Stimulated activated CD4-positive, alpha-beta T cell treated with anti-CD3 and anti-CD28 coated beads, Interleukin-15, amount 100 ng/mL, for 1 hour (primary cell): ENCODE measurements at places on chromosomes 1 and 21.

DNA sequence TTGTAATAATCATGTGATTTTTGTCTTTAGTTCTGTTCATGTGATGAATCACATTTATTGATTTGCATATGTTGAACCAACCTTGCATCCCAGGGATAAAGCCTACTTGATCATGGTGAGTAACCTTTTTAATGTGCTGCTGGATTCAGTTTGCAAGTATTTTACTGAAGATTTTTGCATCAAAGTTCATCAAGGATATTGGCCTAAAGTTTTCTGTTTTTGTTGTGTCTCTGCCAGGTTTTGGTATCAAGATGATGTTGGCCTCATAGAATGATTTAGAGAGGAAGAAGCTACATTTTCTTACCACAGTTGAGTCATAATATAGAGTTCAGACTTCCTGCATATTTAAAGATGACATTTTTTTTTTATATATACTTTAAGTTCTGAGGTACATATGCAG lies 455.9 kb downstream of the PLPP3 start:
- no peak for DNase-seq

GRCh38 chr1:186595969-186596368 lies 84.3 kb downstream of the PTGS2 start:
- no peak for DNase-seq

- DNase-seq: no peak
Measured at GRCh38 chr1:116760996-116761665, 6.9 kb downstream of the CD2 start.

- DNase-seq: no peak
Measured at GRCh38 chr1:70581661-70582060, 170.6 kb downstream of the CTH start.

DNA sequence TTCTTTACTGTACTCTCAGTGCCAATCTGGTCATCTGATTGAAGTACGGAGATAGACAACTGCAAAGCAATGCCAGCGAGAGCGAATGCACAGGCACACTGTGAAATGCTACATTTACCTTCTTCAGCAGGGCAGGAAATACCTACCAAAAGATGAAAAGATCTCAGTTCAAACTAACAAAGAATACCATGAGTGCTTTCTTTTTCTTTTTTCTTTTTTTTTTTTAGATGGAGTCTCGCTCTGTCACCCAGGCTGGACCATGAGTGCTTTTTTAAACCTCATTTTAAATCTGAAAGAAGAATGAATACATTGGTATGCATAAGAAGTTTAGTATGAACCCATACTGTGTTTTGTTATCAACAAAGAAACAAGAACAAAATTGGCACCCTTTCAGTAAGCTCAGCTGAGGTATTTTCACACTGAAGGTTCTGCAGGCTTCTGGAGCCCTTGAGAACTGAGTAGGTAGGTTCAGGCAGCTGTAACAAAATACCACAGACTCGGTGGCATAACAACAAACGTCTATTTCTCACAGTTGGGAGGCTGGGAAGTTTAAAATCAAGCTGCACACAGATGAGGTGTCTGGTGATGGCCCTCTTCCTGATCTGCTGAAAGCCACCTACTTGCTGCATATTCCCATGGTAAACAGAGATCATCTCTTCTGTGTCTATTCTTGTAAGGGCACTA lies 1.7 kb upstream of the CHI3L2 start:
- no peak for DNase-seq

DNA sequence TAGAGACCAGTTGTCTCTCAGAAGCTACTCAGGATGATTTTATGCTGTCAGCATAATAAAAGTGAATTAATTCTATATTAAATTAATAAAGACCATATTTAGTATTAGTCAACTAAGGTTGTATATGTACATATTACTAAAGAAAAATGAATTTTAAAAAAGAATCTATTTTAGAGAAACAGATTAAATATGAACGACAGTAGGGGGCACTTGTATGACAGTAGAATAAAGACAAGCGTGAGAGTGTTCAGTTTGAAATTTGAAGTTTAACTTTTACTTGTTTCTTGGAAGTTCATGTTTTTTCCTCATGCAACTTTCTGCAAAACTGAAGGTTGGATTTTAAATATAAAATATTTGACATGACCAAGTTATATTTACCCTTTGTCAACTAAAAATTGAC lies 67.9 kb upstream of the MACF1 start:
- no peak for DNase-seq

GRCh38 chr1:41559331-41559730 lies 74.8 kb upstream of the EDN2 start:
- no peak for DNase-seq

GRCh38 chr21:26593800-26594199 lies 20.7 kb upstream of the CYYR1 start:
- no peak for DNase-seq

DNA sequence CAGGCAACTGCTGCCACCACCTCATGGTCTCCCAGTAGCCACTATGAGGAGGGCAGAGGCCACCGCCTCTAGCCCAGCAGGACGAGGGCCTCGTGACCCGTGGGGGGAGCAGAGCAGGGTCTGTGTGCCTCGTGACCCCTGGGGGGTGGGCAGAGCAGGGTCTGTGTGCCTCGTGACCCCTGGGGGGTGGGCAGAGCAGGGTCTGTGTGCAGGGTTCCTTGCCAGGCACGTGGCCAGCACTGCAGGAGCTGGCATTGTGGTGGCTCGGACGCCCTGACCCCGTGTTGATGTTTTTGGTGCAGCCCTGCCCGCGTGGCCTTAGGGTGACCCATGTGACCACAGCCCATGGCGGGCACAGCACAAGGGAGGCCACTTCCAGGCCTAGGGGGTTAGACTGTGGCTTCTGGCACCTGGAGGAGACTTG lies 52.8 kb downstream of the SLX9 start:
- no peak for DNase-seq

- no peak for DNase-seq
Measured at GRCh38 chr1:158563853-158564252, 6.5 kb downstream of the OR6P1 start.

DNA sequence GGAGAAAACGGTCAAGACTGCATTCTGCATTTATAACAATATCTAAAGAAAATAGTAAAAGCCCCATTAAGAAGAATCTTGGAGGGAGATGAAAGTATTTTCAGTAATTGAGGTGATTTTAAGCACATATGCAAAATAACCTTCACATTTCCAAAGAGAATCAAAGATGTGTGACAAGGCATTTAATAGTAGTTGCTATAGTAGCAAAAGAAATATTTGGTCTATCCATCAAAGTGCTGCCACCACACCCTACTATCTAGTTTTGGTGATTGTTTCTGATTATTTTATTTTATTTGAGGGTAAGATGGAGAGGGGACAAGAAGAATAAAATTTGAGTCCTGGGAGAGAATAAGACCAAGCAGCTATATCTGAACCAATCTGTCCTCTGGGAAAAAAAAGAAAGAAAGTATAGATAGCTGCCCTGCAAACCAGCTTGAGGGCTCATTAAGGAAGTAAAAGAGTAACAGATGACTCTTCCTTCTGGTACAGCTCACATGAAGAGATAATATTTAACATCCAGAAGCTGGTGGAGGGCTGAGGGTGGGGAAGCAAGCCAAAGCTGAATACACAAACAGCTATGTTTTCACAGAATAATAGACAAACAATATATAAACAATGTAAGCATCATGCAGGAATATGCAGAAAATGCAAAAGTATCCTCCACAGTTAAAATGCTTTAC lies 47.2 kb upstream of the RASAL2 start:
- no peak for DNase-seq

GRCh38 chr1:17624611-17625233 lies 85.2 kb downstream of the ARHGEF10L start:
- no peak for DNase-seq

DNA sequence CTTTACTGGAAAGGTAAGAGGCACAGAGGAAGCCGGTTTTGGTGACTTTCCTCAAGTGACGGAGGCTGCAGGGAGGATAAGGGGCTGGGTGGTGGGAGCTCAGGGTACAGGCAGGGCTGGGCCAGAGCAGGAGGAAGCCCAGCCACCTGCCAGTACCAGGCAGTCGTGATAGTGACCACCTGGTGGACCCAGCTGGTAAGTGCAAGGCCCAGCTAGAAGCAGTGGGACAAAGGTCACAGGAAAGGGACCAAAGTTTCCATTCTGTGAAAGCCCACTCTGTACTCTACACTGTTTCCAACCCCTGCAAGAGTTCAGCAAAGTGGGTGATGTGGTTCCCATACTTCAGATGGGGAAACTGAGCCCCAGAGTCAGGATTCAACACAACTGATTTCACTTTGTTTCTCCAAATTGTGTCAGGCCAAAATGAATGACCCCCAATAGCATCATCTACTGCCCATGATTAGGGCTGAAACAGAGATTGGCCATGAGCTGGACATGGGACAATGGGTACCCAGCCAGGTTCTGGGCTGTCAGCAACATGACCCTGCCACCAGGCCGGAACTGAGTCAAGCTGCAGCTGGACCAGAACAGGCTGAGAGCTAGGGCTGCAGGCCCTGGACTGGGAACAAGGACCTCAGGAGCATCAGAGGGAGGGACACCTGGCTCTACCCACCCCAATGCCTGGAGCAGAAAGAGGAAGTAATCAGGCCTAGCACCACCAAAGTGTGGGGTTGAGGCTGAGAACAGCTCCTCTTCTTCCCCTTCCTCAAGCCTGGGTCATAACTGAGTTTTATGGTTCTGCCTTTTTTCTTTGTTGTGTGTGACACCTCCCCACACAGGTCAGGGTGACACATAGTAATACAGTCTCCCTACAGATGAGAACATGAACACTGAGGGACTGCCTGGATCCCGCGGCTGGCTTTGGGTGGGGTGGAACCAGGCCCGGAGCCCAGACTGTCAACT lies 50.2 kb downstream of the KCNN3 start:
- no peak for DNase-seq

- DNase-seq: no peak
Measured at GRCh38 chr1:18661404-18662285, 31.0 kb downstream of the PAX7 start.

GRCh38 chr21:31348188-31348587 lies 4.1 kb upstream of the TIAM1 start:
- DNase-seq: no peak

DNA sequence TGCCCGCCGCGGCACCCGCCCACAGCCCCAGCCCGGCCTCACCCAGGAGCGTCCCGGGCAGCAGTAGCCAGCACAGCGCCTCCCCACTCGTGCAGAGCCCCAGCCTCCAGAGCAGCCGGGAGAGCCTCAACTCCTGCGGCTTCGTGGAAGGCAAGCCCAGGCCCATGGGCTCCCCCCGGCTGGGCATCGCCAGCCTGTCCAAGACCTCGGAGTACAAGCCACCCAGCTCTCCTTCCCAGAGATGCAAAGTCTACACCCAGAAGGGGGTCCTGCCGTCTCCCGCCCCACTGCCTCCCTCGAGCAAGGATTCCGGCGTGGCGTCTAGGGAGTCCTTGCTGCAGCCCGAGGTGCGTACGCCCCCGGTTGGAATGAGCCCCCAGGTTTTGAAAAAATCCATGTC lies 531.2 kb downstream of the KIF26B start:
- no peak for DNase-seq

DNA sequence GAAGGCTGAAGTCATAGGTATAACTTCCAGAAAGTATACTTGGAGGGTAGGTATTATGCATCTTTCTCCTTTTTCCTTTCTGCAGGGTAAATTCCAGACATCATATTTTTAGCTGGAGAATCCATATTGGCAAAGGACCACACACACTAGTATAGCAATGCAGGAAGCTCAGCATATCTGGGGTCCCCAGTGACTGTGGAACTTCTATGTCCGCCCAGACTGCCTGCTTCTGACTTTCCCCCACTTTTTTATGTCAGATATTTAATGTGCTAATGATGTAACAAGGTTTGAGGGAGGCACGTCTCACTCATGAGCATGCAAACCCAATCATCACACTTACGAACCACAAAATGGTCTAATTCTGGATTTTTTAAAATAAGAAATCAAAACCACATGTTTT lies 90.4 kb downstream of the BACH1 start:
- DNase-seq: no peak

DNA sequence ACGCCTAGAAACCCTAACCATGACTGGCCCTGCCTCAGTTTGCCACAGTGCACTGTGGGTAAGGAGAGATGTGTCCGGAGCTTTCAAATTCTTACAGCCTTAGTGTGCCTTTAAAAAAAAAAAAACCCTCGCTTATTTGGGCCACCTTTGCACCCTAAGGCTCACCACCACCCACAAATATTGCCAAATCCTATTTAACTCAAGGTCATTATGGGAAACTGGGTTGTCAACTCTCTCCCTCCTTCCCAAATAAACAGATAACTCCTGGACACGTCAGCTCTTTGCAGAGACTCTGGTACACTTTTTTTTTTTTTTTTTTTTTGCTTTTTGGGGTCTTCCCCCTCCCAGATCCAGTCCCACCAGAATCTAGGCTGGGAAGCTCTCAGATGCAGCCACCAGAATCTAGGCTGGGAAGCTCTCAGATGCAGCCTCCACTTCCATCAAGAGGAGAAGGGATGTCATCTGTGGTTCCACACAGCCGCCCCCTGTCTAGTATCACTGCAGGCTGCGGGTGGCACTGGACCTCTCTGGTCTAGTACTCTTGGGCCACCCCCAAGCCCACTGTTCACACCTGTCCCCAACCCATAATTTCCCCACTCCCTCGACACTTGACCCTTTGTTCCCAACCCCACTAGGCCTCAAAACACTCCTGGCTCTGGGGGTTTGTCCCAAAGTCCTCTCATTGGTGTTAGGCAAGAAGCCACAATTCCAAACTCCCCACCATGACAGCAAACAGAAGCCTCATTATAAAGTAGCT lies 3.4 kb downstream of the DHRS3 start:
- DNase-seq: no peak

GRCh38 chr1:64936956-64937355 lies 29.4 kb downstream of the JAK1 start:
- DNase-seq: no peak

DNA sequence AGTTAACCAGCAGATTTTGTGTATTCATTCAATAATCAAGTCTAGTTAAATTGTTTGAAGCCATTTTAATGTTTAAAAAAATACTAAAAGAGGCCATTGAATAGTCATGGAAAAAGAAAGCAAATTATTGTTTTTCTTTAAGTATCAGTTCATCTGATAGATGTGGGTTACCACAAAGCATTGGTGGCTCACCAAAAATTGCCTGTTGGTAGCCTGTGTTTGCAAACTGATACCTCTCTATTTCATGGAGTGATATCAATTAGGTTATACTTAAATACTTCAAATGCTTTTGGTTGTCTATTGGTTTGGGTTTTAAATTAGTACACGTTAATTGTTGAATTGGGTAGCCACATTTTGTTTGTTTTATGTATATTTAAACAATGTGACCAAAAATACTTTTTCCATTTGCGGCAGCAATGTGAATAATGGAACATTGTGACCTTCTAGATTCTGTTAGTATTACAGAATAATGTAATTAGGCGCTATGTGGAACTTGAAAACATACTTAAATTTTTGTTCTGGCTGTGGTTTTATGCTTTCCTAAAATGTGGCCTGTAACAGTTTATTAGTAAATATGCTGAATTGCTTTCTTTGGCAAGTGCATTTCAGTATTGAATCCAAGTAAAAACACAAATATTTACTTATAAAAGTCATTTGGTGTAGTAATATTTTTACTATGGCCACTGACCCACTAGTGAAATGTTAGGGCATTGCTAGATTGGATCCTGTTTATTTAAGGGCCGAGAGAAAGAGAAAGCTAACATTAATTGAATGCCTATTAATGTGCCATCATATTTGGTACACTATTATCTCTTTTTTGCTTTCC lies 37.1 kb upstream of the NBL1 start:
- no peak for DNase-seq

GRCh38 chr1:161193561-161194235 lies 5.2 kb downstream of the ADAMTS4 start:
- no peak for DNase-seq
